Neural progenitor cell (in vitro differentiated cells): ENCODE measurements at places on chromosomes 7 and 10.
A peak's percentile ranks its signal among the peaks of the same experiment; 100 is the strongest.

DNA sequence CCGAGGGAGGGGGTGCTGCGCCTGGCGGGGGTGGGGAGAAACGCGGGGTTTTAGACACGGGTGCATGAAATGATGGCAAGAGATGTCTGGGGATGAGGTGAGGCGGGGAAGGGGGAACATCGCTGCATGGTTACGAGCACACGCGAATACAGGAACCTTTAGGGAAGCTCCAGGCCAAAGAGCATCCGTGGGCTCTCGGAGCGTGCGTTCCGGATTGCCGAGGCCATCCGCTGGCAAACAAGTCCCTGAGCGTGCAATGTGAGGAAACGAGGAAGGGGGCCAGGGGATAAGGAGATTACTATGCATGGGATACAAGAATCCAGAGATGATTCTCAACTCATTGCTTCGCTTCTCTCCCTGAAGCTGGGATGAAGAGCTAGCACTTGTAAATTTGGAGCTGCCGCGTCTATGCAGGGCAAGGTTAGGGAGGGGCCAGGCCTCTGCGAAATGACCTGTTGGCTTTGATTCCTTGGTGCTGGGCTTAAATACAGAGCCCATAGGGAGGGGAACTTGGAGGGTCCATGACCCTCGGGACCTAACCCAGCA lies 520 bp upstream of the WNT2 start:
- H3K36me3 ChIP-seq: no peaks in the 10 kb centered on the region
- no peak overlapping the region for H3K27ac ChIP-seq
- H3K4me3 ChIP-seq: peak overlapping the region; percentile 49
- H3K27me3 ChIP-seq: peaks cover 91% of the 10 kb centered on the region
- H3K4me1 ChIP-seq: peaks cover 8% of the 10 kb centered on the region

- H3K4me1 ChIP-seq: peaks cover 10% of the 10 kb centered on the region
- peak; percentile 18 for DNase-seq
- no peak overlapping the region for H3K4me3 ChIP-seq
- H3K27me3 ChIP-seq: no peaks in the 10 kb centered on the region
- H3K36me3 ChIP-seq: no peaks in the 10 kb centered on the region
Observed at GRCh38 chr7:72152161-72153131, 259.7 kb downstream of the CALN1 start.

DNA sequence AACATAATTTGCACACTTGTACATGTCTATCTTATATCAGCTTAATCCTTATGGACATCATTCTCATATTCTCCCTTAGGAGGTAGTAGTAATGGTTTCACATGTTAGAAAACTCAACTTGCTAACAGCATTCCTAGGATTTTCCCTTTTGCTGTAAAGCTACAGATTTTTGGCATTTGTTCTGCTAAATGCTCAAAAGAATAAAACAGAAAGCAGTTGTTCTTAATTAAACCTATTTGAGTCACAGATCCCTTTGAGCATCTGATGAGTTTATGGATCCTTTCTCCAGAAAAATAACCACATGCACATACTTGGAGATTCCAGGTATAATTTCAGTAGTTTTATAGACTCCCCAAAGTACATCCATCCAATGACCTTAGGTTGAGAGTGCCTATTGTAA lies 122.9 kb upstream of the BET1 start:
- H3K27me3 ChIP-seq: no peaks in the 10 kb centered on the region
- H3K27ac ChIP-seq: no peak overlapping the region
- no peaks in the 10 kb centered on the region for H3K4me1 ChIP-seq
- no peak for DNase-seq

GRCh38 chr10:77118603-77119282 lies 518.9 kb downstream of the KCNMA1 start:
- H3K4me1 ChIP-seq: peaks cover 23% of the 10 kb centered on the region
- H3K36me3 ChIP-seq: no peaks in the 10 kb centered on the region
- peaks cover 5% of the 10 kb centered on the region for H3K27me3 ChIP-seq
- no peak overlapping the region for H3K4me3 ChIP-seq

DNA sequence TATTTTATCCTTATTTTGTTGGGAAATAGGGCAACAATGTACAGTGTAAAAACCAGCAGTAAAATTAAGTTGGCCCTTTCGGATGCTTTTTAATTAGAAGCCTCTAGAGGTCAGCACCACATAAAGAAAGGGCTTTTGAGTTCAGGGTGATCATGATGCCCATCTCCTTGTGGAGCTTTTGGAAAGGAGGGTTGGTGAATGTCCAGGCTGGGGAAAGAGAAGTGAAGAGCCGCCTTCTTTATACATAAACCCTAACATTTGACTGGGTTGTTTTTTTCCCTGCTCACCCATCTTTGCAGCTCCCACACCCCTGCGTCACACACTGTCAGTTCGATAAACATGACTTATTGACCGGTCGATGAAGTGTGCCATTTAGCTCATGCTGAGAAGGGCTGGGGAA lies 29.8 kb downstream of the MTURN start:
- peak; percentile 67 for DNase-seq
- no peaks in the 10 kb centered on the region for H3K27me3 ChIP-seq

- DNase-seq: no peak
- H3K36me3 ChIP-seq: no peaks in the 10 kb centered on the region
- H3K27ac ChIP-seq: no peak overlapping the region
- H3K4me1 ChIP-seq: no peaks in the 10 kb centered on the region
- H3K27me3 ChIP-seq: no peaks in the 10 kb centered on the region
- no peak overlapping the region for H3K4me3 ChIP-seq
Observed at GRCh38 chr7:46622251-46622650, 701.2 kb upstream of the IGFBP3 start.

GRCh38 chr7:77538281-77539212 lies 1.5 kb downstream of the PTPN12 start:
- H3K4me1 ChIP-seq: peaks cover 4% of the 10 kb centered on the region
- H3K27me3 ChIP-seq: no peaks in the 10 kb centered on the region
- H3K36me3 ChIP-seq: no peaks in the 10 kb centered on the region

DNA sequence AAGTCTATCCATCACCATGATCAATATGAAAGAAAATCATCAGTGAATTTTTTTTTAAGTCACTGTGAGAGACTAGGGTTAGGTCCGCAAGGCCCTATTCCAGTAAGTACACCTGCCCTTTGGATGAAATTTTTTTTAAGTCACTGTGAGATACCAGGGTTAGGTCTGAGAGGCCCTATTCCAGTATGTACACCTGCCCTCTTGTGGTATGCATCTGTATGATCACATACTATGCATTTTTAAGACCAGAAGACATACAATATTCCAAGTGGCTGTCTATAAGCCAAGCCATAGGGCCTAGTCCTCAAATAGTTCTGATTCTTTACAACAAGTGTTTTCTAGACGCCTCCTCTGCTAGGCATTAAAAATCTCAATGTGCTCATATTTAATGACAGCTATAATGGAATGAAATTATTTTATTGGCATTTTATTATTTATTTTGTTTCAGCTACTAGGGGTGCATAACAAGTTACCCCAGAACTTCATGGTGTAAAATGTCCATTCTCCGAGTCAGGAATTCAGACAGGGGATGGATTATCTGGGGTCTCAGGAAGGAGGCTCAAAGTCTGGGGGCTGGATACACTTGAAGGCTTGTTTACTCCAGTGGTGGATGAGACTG lies 53.1 kb downstream of the TEX36 start:
- H3K4me3 ChIP-seq: no peak overlapping the region
- no peaks in the 10 kb centered on the region for H3K36me3 ChIP-seq
- peak; percentile 40 for DNase-seq
- no peaks in the 10 kb centered on the region for H3K4me1 ChIP-seq
- H3K27ac ChIP-seq: no peak overlapping the region
- no peaks in the 10 kb centered on the region for H3K27me3 ChIP-seq
